Activated CD8-positive, alpha-beta memory T cell treated with anti-CD3 and anti-CD28 coated beads for 48 hours (primary cell): ENCODE measurements at places on chromosomes 5 and 9.

DNA sequence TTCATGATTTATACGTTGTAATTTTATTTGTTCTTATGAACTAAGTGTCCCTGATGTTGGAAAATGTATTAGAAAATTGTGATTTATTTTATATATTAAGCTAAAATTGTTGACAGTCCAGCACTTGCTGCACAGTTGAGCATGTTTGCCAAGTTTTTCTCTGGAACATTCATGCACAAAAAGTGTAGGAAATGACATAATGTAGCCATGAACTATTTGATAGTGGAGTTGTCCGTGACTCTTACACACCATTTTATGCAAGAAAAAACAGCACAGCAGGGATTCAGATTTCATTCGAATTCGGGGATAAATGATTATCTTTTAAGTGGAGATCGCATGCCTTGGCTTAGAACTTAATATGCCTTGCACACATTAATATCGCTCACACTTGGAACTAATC lies 708.6 kb upstream of the WWC1 start:
- DNase-seq: no peak

DNA sequence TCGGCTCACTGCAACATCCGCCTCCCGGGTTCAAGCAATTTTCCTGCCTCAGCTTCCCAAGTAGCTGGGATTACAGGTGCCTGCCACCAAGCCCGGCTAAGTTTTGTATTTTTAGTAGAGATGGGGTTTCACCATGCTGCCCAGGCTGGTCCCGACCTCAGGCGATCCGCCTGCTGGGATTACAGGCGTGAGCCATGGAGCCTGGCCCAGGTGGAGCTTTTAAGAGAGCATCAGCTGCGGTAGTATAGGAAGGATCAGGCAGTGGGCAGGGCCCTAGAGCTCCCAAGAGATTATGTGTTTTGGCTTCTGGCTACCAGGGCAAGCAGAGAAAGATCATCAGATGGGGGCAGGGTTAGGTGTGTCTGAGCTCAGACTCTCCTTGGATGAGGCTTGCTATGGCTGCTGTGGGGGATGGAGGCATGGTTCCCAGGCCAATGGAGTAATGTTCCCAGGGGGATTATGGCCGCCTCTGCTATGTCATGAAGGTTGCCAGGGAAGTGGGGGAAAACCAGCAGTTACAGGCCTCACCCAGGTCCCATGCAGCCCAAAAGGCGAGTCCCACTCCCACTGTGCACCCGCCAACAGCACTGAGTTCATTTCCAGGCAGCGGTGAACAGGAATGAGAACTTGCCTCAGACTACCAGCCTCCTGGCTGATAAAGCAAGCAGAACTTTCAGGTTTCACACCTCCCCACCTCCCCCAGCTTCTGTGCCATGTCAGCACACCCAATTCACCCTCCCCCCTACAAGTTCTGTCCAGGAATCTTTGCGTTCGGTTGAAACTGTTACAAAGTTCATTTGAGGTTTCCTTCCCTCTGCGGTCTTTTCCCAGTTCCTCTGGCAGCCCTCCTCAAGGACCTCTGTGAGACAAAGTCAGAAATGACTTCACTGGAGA lies 507.6 kb downstream of the SPATA31D1 start:
- DNase-seq: no peak

GRCh38 chr5:16763211-16763610 lies 146.4 kb upstream of the RETREG1 start:
- no peak for DNase-seq

GRCh38 chr5:167281925-167282324 lies 1009.5 kb upstream of the WWC1 start:
- DNase-seq: no peak

GRCh38 chr5:39186722-39187539 lies 32.4 kb downstream of the FYB1 start:
- no peak for DNase-seq

- no peak for DNase-seq
Measured at GRCh38 chr5:153659039-153659736, 168.7 kb downstream of the GRIA1 start.

- DNase-seq: no peak
Measured at GRCh38 chr5:143437666-143438273, 34.3 kb upstream of the NR3C1 start.

GRCh38 chr9:33453999-33454660 lies 6.7 kb upstream of the AQP3 start:
- no peak for DNase-seq

DNA sequence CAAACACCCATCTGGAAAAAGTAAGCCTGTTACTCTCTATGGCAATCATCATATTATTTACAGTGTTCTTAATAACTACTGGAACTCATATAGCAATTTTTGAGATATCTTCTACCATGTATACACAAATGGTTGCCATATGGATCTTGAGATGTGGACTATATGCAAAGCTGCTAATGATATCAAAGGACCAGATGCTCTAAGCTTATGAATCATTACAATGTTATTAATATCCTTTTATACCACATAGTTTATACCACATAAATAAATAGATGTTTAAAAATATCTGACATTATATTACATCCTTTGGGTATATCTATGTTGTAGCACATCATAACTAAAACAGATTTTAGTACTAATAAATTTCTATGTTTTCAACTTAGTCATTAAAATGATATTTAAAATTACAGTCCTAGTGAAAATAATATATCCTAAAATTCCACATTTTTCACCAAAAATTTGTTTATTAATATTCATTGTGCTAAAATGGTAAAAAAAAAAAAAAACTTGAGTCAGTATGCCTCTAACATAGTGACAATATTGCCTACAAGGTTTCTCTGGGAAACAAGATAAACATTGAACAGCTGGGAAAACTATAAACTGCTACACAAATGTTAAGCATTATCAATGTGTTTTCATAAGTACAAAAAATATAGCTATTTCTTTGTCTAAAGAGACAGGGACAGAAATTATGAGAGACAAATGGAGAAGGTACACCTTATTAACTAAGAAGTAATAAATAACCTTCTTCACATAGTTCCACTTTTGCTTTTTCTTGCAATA lies 85.5 kb downstream of the DTWD2 start:
- no peak for DNase-seq

- no peak for DNase-seq
Measured at GRCh38 chr9:78115073-78115472, 83.5 kb upstream of the GNAQ start.

DNA sequence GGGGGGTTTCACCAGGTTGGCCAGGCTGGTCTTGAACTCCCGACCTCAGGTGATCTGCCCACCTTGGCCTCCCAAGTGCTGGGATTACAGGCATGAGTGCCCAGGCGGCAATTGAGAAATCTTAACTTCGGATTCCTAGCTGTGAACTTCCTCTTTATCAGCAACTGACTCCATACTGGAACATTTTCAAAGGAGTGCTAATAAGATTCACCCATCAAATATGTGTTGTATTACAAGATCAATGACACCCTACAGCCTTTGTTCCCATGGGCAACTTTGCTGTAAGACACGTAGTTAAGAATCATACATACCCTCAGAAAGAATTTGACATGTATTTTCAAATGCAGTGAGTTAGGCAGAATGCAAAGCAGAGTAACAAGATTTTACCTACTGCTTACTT lies 23.1 kb upstream of the ACOT12 start:
- no peak for DNase-seq

- DNase-seq: no peak
Measured at GRCh38 chr5:111310711-111311620, 86.8 kb downstream of the CAMK4 start.

DNA sequence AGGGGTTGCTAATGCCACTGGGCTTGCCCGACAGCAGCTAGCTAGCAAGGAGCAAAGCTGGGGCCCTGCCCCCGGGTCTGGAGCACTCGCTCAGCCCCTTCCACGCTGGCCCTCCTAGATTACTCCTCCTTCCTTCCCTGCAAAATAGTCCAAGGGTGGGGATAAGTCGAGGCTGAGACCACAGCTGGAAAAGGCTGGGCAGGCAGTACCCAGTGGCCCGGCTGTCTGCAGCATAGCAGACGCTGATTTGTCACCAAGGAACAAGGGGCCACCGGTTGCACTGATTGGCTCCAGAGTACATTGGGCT lies 73.9 kb downstream of the ADAMTS2 start:
- no peak for DNase-seq

DNA sequence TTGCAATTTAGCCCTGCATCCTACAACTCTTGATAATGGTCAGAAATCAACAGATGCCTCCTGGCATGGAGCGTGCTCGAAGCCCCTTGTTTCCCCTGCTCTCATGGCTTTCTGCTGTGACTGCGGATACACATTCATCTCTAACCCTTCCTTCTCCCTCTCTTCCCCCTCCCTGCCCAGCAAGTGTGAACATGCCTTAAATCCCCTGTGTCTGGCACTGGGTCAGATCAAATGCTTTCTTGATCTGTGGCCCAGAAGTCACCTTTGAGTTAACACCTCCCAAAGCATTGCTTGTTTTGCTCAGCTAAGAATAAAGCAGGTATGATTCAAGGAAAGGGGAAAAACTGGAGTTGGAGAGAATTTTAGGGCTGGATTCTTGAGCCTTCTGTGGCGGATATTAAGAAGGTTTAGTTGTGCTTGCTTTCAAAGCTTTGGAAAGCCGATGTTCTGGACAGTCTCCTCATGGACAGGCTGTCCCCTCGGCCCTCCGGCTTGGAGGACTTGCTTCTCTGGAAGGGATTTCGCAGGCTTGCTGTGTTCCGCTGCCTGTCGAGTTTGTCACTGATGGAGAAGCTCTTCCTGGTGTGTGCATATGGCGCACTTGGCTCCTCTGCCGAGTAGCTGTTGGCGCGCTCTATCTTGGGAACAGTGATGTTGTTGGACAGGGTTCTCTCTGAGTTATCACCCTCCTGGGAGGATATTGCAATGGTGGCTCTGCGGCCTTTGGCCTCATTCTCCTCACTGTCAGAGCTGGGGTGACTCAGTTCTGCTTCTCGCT lies 121.3 kb upstream of the KLF9 start:
- DNase-seq: no peak

GRCh38 chr5:172883066-172883465 lies 49.0 kb downstream of the ERGIC1 start:
- DNase-seq: no peak

DNA sequence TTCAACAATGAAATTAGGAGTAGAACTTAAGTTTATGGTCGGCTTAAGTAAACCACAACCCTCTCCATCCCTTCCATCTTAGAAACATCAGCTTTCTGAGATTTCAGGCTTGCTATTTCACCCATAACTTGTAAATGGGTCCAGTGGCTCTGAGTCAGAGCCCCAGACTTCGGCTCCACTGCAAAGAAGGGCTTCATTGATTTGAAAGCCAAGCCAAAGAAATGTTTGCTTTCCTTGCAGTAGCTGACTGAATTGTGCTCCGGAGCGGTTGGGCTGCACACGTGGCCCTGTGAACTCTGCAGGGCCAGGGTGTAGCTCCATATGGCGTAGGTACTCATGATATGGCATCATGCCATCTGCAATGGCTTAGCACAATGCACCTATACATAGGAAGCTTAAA lies 57.0 kb downstream of the NREP start:
- no peak for DNase-seq
